SHP77 treated with DMSO at 0.1 percent for 48 hours (cell line): ENCODE measurements at places on chromosomes 1 and 21.

GRCh38 chr1:171084091-171084490 lies 6.6 kb upstream of the FMO3 start:
- DNase-seq: no peak

- no peak for DNase-seq
These were observed 216.8 kb upstream of the TNR start for GRCh38 chr1:175960169-175960568.

DNA sequence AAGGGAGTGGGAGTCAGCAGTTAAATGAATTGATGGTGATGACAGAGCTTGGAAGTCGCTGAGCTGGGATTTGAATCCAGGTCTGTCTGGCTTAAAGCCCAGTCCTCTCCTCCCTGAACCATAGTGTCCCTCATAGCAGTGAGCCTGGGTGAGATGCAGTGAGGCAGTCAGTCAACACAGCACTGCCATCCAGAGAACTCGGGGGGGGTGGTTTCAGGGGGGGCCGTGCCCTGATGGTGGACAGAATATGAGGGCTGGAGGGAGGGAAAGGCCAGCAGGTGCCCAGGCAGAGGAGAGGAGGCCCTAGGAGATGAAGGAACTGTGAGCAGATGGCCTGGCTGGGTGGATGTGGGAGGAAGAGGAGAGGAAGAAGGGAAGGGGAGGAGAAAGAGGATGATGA lies 405.6 kb downstream of the PTPRU start:
- DNase-seq: no peak

GRCh38 chr1:53475664-53476063 lies 16.5 kb downstream of the DMRTB1 start:
- no peak for DNase-seq

DNA sequence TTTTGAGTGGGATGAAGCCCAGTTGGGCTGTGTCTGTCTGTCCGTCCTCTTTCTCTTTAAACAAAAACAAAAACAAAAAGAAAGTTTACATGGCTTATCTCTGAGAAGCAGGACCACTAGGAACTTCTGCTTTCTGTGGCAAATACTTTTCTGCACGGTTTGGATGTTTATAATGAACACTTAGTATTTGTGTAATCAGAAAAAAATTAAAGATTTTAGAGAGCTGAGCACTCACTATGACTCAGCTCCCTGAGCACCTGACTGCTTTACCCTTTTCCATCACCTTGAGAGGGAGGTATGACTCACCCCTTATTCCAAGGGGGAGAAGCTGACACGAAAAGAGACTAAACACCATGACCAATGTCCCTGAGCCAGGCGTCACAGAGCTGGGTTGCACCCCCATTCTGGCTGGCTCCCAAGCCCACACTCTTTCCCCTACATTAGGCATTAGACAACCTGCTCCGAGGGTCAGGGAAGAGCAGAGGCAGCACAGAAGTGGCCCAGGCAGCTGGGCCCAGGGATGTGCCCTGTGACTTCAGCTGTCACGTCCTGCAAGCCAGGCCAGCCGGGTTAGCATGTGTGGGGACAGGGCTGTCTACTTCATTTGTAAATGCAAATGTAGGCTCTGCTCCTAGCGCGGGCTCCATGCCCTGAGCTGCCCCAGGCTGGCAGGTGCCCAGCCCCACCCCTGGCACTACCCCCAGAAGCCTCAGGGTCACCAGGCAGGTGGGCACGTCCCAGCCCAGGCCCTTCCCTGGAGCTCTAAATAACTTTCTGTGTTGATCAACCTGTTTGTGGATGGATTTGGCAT lies 30.4 kb downstream of the RAP1GAP start:
- peak; percentile 42 for DNase-seq

DNA sequence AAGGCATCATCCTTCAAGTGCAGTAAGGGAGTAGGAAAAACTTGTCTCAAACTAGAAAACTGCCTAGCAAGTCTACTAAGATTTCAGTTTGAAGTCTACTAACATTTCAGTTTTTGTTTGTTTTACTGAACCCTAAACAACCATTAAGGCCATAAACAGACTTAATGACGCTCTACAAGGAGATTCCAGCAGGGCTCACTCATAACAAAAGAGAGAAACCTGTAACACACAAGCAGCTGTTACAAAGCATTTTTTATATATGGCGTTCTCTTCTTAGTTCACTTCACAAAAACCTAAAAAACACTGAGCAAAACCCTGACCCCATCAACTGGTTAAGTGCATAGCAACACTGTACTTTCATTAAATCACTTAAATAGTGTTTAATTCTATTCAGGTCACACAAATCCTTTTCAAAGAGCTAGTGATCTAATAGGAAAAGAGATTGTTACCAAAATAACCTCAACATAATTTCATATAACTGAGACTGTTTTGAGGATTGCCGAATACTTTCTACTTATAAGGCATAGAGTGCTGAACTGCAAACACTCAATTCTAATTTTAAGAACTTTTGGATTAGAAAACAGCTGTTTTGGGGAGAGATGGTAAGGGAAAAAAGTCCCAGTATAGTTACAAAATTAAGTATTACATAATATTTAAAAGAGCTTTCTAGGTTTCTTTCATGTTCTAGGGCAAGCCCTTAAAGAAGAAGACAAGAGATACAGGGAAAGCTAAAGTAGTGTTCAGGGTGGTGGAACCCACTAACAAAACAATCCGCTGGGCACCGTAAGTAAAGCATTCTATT lies 1.4 kb downstream of the B3GALNT2 start:
- no peak for DNase-seq

DNA sequence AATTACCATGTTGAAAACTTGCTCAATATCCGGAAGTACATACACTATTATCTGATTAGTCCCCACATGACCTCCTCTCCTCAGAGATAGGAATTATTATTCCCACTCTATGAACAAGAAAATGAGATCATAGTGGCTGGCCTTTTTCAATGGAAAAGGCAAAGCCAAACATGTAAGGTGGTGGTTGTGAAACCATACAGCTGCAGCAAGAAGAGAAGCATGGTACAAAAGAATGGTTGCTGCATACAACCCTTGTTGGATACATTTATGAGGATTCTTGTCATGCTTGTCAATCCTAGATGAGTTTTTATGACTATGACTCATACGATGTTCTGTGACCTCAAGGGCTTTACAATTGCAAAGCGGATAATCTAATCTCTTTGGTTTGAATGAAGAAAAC lies 514.7 kb downstream of the PLPP3 start:
- DNase-seq: no peak

GRCh38 chr1:165152109-165152508 lies 204.4 kb downstream of the LMX1A start:
- DNase-seq: no peak

DNA sequence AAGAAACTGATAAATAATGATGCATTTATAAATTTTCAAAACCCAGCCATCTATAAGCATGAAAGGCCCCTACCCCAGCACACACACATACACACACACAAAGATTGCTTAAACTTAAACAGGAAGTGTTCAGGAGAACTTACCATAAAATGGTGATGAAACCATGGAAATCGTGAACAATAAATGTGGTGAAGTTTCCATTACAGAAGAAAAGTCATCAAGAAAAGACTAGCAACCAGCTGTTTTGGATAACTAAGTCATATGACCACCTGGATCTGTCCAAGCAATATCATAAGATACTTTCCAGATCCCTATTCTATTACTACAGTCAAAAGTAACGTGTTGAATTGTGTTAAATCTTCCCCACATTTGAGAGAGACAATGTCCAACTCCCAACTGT lies 24.1 kb downstream of the RGS5 start:
- no peak for DNase-seq

- no peak for DNase-seq
These were observed 74.6 kb downstream of the SCCPDH start for GRCh38 chr1:246798606-246799496.

DNA sequence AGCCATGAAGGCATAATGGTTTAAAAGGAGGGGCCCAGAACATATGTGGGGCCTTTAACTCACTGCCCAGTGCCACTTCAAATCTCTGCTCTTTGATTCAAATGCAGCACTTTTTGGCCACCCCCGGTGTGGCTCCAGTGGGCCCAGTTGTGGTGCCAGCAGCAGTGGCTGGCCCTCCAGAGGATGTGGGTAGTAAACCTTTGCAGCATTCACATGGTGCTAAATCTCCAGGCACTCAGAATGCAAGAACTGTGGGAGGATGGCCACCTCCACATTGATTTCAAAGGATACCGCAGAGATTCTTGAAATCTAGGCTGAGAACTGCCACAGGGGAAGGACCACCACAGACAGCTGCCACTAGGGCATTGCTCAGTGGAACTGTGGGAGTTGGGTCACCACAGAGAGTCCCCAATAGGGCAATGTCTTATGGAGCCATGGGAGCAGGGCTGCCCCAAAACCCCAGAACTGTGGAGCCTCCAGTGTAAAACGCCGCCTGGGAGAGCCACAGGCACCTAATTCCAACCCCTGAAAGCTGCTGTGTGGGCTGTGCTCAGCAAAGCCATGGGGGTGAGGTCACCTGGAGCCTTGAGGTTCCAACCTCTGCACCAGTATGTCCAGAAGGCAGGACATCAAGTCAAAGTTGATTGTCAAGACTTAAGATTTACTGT lies 6.6 kb upstream of the ADAM30 start:
- no peak for DNase-seq

DNA sequence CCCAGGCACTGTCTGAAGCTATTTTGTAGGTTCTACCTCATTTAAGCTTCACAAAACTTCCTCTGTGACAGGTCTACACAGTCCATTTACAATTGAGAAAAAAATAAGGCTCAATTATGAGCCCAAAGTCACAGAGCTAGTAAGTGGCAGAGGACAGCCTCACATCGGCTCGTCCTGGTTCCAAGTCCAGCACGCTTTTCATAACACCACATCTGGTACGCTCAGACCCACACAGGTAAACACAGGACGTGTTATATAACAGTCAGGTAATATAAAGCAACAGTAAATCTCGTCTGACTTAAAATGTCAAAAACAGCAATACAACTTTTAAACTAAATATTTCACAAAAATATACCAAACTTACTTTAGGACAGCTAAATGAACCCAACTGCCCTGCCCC lies 13.1 kb downstream of the JAK1 start:
- DNase-seq: no peak

GRCh38 chr1:112674986-112675727 lies 698 bp downstream of the MOV10 start:
- no peak for DNase-seq

GRCh38 chr1:231590453-231591198 lies 36.0 kb upstream of the DISC1 start:
- DNase-seq: peak; percentile 43

DNA sequence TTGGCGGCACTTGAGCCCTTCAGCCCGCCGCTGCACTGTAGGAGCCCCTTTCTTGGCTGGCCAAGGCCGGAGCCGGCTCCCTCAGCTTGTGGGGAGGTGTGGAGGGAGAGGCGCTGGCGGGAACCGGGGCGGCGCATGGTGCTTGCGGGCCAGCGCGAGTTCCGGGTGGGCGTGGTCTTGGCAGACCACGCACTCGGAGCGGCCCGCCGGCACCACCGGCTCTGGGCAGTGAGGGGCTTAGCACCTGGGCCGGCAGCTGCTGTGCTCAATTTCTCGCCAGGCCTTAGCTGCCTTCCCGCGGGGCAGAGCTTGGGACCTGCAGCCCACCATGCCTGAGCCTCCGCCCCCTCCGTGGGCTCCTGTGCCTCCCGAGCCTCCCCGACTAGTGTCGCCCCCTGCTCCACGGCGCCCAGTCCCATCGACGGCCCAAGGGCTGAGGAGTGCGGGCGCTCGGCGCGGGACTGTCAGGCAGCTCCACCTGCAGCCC lies 673.7 kb upstream of the BRINP3 start:
- no peak for DNase-seq

DNA sequence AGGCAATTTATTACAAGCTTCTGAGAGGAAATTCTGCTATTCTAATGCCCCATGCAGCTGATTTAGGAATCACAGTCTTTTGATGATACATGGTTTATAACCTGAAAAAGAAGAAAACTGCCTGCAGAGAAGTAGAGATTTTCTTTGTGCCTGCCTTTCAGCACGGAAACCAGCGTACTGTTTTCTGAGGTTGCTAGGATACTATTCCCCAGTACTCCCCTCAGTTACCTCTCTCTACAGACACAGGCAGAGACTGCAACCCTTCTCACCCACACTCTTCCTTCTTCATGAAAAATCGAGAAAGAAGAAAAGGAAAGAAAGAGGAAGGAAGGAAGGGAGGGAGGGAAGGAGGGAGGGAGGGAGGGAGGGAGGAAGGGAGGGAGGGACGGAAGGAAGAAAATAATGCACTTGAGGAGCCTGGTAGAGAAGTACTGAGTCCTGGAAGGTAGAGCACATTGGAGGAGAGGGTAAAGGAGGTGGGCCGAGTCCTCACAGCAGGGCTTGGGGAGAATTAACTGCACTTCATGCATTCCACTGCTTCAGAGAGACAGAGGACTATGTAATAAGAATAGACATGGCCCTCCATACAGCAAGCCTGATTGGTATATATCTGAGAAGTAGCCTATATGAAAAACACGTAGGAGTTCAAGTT lies 21.9 kb downstream of the RGS2 start:
- no peak for DNase-seq
